Hippocampal formation (tissue), 2 donors: ENCODE measurements at places on chromosomes 16 and 17.
A peak's percentile ranks its signal among the peaks of the same experiment; 100 is the strongest.

DNA sequence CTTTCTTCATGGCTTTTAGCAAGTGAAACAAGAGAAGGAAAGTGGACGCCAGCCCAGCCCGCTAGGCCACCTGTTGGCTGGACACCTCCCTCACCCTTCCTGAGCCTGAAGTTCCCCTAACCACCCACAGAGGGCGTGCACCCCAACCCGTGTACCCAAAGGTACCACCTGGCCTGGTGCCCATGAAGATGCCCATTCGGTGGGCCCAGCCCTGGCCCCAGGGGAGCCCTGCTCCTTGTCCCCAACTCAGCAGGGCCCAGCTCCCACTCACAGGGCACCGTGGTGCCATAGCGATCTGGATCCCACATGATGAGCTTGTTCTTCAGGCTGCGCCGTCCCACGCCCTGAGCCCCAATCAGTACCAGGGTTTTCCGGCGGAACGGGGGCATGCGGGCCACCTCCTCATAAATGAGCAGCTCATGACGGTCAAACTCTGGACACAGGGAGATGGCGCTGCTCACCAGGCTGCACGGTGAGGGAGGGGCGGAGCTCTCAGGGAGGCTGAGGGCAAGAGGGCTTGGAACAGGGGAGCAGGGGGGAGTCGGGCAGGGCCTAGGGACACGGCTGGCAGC lies 26.8 kb downstream of the MPP2 start:
- DNase-seq, result no peak

GRCh38 chr16:19400711-19401110 lies 17.0 kb upstream of the TMC5 start:
- DNase-seq, result no peak

GRCh38 chr17:6476810-6477179 lies 32.5 kb downstream of the PIMREG start:
- no peak for DNase-seq

DNA sequence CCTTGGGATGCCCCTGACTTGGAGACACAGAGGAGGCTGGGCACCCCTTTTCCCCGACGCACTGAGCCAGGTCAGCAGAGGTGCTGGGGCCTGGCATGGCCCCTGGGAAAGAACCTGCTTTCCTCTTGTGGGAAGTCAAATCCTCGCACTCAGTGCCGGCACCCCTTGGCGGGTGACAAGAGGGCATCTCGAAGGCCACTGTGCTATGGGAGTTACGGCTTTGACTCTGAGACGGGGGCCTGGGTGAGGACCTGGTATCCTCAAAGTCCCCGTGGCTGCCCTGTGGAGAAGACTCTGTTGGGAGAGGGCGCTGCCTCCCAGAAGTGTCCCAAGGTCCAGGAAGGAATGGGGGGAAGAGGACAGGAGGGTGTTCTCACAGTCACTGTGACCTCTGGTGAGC lies 117.0 kb downstream of the METRNL start:
- DNase-seq, result no peak

DNA sequence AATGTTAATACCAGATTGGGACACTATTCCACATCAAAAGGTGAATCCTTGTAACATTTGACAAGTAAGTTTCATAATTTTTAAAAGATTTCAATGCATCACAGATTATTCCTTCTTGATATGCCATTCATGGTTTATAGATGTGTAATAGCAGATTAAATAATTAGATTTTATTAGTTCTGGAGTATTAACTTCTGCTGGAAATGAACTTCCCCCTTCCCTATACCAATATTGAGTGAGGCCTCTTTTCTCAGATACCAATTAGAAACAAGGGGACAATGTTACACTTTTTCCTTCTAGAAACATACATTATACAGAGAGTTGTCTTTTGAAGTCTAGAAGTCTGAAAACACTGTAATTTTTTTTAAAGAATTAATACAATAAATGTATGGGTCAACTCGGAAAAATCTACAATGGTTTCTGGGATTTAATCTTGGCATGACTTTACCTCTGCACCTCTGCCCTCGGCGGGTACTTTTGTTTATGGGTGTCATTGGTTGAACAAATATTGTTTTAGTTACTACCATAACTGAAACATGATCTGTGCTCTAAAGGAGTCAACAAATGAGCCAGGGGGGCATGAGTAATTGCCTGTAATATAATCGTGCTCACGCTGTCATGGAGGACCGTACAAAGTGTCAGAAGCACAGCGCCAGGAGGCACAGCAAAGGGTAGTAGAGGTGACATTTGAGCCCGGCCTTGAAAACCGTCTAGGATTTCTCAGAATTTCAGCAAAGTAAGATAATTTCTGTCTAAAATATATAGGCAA lies 8.2 kb downstream of the LRRC37B start:
- no peak for DNase-seq

DNA sequence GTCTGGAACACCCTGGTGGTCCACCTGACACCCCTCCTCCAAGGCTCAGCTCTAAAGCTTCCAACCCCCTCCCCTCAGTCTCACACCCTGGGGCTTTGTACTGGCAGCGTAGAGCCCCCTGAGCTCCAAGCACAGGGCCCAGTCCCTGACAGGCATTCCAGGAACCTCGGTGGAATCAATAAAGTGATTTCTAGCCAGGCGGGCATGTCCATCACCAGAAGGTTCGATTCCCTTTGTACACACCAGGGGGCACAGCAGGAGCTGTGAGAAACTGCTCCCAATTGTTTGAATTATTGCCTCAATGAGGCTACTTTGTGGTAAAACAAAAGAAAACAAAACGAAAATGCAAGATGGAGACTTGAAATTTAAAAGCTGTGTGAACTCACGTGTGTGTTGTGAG lies 51.8 kb downstream of the SMPD3 start:
- DNase-seq, result no peak

GRCh38 chr17:29686993-29687590 lies 64.4 kb upstream of the CORO6 start:
- DNase-seq, result peak; percentile 23

DNA sequence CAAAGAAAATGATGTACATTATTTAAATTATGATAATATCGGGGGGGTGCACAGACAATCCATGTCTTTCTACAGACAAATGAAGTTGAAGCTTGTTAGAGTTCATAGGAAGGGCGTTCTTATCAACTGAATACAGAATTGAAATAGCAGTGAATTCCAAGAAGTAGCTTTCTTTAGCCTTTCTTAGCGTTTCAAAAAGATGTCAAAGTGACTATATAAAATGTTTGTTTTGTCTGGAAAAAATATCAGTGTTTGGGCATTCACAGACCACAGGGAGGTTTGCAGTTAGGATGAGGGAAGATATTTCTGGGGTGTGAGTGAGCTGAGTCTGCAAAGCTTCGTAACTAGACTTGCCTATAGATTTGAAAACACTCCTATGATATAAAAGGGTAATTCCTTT lies 55.0 kb downstream of the STX8 start:
- no peak for DNase-seq

DNA sequence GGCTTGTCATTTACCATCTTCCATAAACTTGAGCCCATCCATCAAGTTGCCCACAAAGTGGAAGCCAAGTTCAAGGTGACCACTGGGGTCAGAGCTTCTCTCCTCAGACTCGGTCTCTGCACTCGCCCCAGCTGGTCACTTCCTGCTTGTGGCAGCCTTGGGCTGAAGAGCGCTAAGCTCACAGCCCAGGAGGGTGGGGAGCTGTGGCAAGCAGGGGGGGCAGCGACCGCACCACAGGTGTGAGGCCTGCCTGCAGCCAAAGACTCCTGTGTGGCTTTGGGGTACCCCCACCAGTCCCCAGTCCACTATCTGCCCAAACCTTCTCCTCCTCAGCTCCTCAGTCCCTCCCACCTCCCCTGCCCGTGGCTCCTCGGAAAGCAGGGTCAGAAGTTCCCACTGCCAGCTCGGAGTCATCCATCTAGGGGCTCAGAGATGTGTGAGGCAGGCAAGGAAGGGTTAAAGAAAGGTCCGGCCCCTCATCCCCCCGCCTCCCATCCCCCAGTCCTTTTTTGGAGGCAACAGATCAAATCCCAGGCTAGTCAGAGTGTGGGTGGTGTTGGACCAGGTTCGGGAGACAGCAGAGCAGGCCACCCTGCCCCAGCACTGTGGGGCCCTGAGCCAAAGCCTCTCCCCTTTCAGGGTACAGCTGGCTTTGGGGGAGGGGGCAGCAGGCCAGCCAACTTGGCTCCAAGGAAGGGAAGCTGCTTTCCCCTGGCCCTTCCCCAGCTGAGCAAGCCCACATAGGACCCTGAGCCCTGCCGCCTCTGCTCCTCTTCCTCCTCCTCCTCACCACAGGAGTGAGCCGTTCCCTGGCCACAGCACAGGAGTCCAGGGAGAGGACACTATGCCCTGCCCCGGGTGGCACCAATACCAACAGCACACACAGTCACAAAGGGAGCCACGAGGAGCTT lies 3.2 kb downstream of the CSF3 start:
- DNase-seq, result no peak

DNA sequence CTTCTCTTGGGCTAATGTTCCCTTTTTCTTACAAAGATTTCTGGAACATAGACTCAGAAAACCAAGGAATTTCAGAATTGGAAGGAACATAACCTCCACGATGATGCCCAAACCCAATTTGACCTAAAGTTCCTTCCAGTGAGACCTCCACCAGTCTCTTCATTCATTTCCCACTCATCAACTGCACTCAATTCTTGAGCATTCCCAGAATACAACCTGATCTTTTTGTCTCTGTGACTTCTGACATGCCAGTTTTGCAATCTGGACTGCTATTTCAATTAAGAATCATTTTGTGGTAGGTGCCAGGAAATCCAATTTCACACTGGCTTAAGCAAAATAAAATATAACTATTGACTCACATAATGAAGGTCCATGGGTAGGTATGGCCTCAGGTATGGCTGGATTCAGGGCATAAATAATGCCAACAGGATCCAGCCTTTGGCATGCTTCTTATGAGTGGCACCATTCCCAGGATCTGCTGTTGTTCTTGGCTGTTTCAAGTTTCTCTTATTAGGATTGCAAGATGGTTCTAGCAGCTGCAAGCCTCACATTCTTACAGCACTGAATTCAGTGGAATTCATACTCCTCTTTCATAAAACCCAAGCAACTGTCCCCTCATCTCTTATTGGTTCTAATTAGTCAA lies 184.3 kb downstream of the HS3ST4 start:
- DNase-seq, result no peak

GRCh38 chr17:6456321-6456720 lies 12.1 kb downstream of the PIMREG start:
- DNase-seq, result no peak

DNA sequence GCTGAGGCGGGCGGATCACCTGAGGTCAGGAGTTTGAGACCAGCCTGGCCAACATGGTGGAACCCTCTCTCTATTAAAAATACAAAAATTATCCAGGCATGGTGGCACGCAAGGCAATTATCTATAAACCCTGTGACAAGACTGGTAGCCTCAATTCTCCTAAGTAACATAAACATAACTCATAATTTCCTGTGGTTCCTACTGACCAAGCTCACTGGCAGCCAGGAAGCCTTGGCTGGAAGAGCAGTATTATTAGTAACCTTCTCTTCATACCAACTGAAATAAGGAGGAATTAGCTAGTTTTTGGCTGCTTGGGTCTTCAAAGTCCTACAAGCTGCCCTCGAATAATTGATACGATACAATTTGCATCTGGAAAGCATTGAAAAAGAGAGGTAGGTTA lies 31.6 kb upstream of the LRRC37A3 start:
- DNase-seq, result no peak

DNA sequence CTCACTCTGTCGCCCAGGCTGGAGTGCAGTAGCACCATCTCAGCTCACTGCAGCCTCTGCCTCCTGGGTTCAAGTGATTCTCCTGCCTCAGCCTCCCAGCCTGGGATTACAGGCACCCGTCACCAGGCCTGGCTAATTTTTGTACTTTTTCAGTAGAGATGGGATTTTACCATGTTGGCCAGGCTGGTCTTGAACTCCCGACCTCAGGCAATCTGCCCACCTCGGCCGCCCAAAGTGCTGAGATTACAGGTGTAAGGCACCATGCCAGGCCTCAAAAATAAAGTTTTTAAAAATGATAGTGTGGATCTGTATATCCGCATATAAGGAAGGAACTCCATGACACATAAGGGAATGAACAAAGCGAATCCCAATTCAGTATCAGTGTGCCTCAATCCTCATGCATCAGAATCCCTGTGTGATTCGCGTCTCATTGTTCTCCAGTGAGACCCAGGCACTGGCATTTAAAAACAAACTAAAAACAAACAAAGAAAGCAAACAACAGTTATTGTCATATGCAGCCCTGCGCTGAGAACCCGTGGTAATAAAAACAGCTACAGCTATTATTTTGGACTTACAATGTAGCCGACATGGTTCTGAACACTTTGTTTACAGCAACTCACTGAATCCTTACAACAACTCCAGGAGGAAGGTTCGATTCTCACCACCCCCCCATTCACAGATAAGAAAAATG lies 54.1 kb upstream of the CREBBP start:
- no peak for DNase-seq

- DNase-seq, result no peak
Observed at GRCh38 chr17:72361892-72362291, 241.1 kb downstream of the SOX9 start.
